Kidney tubule cell (primary cell): ENCODE measurements at places on chromosomes 6 and 20.

DNA sequence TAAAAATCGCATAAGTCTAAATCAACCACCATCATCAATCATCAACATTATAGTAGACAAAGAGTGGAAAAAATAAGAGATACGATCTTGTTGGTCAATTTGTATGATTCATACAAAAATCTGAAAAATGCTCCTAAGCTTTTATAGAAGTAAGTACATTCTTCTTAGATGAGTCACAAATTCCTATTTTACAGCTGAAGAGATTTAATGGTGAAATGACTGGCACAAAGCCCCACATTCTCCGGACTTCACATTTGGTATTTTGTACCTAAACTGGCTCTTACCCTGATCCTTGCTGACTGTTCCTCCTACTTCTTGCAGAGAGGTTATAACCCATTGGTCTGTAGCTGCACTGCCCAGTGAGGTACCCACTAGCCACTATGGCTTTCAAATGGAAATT lies 29.9 kb upstream of the PREP start:
- DNase-seq = peak; percentile 92

- DNase-seq = no peak
Measured at GRCh38 chr6:63672582-63673129, 37.1 kb downstream of the PHF3 start.

- DNase-seq = peak; percentile 24
Measured at GRCh38 chr6:110233770-110234374, 53.6 kb downstream of the CDC40 start.

- no peak for DNase-seq
Measured at GRCh38 chr20:32555584-32555983, 29.5 kb downstream of the NOL4L start.

GRCh38 chr6:21355638-21356037 lies 237.9 kb upstream of the SOX4 start:
- DNase-seq = no peak

DNA sequence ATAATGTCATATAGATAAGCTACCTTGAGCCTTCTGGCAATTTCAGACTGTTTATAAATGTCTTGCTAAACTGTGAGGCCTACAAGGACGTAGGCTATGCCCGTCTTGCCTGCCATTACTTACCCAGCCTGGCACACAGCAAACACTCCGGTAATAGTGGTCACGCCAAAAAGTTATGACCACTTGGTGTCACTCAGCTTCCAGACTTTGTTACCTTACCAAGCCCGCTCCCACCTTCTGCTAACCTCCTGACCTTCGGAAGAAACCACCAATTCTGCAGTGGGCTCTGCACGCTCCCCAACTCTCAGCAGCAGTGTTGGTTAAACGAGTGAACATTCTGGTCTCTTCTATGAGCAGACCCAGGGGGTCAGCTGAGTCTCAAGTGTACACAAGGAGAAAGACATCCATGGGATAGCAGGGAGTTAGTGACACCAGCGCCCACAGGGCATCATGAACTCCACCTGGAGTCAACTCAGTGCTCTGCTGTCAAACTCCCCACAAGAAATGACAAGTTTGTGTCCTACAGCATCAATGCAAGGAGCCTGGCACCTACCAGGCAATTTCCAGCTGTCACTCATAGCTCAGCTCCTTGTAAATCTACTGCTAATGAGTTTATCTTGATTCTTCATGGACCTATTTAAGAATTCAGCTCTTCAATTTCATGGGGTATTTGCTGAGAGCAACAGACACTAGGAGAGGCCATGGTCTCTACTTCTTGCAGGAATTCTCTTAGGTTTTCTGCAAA lies 119.9 kb downstream of the TTLL2 start:
- no peak for DNase-seq

DNA sequence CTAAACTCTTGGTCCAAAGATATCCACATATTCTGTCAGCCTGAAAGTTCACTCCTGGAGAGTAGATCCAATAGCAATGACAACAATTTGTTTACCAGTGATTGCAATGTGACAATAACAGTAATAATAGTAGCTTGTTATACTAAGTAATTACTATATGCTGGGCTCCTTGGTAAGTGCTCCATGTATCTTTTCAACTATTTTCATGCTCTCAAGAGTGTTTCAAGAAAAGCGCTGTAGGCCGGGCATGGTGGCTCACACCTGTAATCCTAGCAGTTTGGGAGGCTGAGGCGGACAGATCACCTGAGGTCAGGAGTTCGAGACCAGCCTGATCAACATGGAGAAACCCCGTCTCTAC lies 15.4 kb downstream of the BCL2L1 start:
- DNase-seq = no peak

DNA sequence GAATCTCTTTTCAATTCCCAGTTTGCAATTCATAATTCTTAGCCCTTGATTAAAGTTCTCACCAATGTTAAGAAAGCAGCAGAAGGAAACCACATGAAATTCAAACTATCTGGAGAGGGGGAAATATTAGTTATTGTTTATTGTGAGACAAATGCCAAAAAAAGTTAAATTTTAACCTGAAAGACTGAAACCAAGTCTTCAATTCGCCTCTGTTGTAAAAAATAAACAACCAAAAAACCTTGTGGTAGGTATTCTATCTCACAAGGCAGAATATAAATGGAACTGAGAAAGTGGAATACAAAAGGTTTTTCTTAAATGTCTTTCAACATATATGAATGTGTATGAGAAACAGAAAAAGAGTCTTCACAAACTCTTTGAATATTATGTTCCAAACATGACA lies 24.8 kb downstream of the TMX4 start:
- DNase-seq = no peak

DNA sequence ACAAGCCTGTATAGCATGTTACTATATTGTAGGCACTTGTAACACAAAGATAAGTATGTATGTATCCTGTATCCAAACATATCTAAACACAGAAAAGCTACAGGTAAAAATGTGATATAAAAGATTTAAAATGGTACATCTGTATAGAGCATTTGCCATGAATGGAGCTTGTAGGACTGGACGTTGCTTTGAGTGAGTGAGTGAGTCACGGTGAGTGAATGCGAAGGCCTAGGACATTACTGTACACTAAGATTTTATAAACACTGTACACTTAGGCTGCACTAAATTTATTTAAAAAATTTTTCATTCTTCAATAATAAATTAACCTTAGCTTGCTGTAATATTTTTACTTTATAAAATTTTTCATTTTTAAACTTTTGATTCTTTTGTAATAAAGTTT lies 136.9 kb downstream of the NKAIN2 start:
- DNase-seq = no peak

- DNase-seq = peak; percentile 1
Measured at GRCh38 chr6:68040312-68040778, 594.7 kb upstream of the ADGRB3 start.

- DNase-seq = no peak
Measured at GRCh38 chr20:51019656-51020592, 3.0 kb downstream of the KCNG1 start.

- no peak for DNase-seq
Measured at GRCh38 chr6:20705741-20706140, 171.5 kb downstream of the CDKAL1 start.

DNA sequence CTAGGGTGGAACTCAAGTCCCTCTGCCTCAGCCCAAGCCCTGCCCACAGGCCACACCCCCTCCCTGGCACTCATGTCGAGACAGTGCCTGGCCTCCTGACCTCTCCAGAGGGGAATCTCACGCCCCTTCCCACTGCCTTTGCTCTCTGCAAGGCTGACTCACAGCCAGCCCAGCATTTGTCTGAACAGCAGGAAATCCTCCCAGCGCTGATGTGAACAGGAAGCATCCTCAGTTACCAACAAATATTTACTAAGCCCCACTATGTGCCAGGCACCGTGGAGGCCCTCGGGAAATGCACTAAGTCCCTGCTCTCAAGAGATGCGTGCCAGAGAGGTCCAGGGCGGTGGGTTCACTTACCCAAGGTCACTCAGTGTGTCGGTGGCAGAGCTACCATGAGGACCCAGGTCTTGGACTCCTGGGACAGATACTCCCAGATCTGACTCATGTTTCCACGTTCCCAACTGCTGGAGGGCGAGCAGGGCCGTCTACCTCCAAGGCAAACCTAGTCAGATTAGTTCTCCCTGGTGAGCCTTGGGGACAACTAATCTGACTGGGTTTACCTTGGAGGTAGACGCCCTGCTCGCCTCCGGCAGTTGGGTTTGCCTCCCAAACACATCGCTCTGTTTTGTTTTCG lies 7.8 kb downstream of the ADA start:
- DNase-seq = peak; percentile 87

DNA sequence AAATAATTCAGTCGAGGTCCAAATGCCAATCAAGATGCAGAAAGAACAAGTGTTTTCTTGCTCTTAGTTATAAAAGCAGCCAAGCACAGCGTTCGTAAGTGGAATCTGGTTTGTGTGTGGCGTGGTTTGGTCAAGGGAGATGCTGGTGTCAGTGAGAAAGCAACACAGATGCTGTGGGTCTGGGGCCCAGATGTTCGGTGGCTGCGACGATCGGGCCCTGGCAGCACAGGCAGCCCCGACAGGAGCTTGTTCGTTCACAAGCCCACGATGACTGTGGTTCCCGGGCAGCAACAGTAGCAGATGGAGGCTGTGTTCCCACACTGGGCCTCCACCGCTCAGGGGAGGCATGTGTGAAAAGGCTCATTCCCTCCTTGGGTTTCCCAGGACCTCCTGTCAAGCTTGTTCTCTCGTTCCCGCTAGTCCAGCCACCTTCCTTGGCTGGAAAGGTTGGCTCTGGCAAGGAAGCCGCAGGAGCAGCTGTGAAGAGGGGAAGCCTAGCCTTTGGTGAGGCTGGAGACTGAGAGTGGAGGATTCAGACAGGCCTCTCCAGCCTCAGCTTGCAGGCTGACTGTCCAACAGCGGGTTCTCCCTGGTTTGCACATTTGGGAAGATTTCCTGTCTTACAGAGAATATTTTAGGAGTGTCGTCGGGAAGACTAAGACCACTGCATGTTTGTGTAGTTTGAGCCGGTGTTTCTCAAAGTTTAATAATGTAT lies 304.7 kb downstream of the QKI start:
- no peak for DNase-seq

- no peak for DNase-seq
Measured at GRCh38 chr20:24657196-24657595, 187.8 kb downstream of the SYNDIG1 start.

DNA sequence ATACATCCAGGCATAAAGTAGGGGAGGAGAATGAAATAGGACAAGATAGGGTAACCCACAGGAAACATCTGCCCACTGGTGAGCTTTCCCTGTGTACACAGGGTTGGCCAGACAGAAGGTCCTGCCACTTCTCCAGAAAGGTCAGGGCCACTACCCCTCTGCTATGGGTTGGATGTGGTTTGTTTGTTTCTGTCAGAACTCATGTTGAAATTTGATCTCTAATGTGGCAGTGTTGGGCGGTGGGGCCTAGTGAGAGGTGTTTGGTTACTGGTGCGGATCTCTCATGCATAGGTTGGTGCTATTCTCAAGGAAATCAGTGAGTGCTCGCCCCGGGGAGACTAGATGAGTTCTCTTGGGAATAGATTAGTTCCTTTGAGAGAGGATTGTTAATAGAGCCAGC lies 15.6 kb upstream of the MAS1 start:
- no peak for DNase-seq

- DNase-seq = no peak
Measured at GRCh38 chr20:8718279-8718678, 350.6 kb upstream of the PLCB4 start.

DNA sequence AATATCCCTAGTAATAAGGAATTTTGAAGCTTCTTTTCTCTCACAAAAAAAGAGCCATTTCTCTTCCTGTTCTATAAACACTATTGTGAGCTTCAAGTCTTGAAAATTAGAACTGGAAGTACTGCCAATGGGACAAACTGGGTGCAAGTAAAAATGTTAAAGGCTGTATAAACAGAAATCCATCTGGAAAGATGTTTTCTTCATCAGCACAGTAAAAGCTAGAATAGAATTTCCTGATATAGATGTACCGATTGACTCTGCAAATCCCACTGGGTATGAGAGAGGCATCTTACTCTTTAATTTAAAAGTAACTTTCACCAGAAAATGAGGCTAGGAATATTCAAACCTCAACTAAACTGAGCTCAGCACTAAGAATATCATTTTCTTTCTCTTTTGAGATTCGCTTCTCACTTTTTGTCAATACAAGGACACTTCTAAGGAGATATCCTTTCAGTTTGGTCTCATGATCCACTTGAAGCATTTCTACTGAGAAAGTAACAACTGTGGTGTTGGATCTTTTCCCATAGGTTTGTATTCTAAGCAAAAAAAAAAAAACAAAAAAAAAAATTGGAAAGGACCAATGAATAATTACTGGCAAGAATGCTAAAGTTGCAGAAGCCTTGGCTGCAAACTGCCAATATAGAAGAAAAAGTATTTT lies 169.0 kb upstream of the PRDM1 start:
- DNase-seq = no peak

GRCh38 chr6:89974834-89975233 lies 80.6 kb downstream of the GJA10 start:
- DNase-seq = no peak

DNA sequence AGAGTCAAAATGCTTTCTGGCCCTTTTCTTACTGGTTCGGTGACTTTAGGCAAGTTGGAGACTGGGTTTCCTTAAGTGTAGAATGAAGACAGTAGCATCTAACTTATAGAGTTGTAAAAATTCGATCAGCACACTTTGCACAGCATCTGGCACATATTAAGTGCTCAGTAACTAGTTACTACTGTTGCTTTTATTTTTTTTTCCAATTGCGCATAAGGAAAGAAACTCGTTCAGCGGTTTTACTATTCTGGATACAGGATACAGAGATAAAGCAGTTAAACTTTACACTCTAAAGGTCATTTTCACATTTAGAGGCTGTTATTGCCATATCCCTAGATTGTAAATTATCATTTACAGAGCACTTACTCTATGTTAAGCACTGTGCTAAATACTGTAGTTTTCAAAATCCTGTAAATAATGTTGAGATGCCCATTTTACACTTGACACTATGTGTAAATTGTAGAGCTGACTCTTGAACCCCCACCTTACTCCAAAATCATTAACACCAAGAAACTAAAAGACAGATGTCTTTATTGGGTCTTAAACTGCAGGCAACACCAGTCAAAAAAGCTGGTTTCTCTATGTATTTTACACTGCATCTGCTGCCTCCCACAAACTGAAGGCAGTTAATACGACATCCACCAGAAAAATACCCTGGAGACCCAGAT lies 886 bp downstream of the ROMO1 start:
- no peak for DNase-seq

- DNase-seq = no peak
Measured at GRCh38 chr6:123616942-123617341, 19.8 kb downstream of the TRDN start.

DNA sequence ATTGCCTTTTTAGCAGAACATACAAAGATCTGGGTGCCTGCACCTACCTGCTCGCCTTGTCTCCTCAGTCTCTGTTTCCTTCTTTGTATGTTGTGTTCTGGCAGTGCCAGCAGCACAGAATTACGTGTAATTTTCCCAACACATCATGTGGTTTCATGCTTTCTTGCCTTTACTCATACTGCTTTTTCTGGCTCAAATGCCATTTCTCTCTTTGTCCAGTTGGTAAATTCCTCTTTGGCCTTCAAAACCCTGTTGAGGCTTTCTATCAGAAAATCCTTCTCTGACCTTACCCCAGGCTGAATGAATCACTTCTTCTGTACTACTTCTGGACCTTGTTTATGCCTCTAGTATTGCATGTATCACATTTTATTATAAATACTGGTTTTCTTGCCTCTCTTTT lies 31.8 kb downstream of the L3MBTL3 start:
- peak; percentile 1 for DNase-seq

- DNase-seq = peak; percentile 7
Measured at GRCh38 chr6:140494321-140495108, 1120.1 kb upstream of the CITED2 start.
